ENCODE measurements at places on chromosomes 12 and 14.

DNA sequence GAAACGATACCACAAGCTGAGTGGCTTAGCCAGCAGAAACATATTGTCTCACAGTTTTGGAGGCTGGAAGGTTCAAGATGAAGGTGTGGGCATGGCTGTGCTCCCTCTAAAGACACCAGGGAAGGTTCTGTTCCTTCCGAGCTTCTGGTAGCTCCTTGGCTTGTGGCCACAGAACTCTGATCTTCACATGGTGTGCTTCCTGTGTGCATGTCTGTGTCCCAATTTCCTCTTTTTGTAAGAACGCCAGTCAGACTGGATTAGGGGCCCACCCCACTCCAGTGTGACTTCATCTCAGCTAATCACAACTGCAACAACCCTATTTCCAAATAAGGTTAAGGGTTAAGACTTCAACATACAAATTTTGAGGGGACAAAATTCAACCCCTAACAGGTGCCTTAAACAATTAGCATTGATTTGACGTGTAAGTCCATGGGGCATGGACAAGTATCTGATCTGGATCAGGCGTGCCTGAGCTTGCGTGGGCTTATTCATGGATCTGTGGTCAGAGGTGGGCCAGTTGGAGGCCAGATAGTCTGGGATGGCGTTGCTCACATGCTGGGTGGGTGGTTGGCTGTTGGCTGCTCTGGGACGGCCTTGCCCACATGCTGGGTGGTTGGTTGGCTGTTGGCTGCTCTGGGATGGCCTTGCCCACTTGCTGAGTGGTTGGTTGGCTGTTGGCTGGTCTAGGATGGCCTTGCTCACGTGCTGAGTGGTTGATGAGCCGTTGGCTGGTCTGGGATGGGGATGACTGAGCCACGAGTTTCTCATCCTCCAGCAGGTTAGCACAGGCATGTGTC, 88.5 kb downstream of the LGMN start:
- no peaks in the 10 kb centered on the region for H3K27me3 ChIP-seq
- peak overlapping the region; percentile 69 for H3K27ac ChIP-seq
- no peak overlapping the region for H3K4me3 ChIP-seq
- H3K4me1 ChIP-seq, result peaks cover 86% of the 10 kb centered on the region
- peak; percentile 46 for DNase-seq
- H3K36me3 ChIP-seq, result peaks cover 37% of the 10 kb centered on the region

GRCh38 chr14:79483477-79484388, 727.6 kb downstream of the DIO2 start:
- H3K27ac ChIP-seq, result no peak overlapping the region
- no peaks in the 10 kb centered on the region for H3K36me3 ChIP-seq
- H3K4me1 ChIP-seq, result no peaks in the 10 kb centered on the region
- no peak overlapping the region for H3K4me3 ChIP-seq
- DNase-seq, result no peak
- no peaks in the 10 kb centered on the region for H3K27me3 ChIP-seq

DNA sequence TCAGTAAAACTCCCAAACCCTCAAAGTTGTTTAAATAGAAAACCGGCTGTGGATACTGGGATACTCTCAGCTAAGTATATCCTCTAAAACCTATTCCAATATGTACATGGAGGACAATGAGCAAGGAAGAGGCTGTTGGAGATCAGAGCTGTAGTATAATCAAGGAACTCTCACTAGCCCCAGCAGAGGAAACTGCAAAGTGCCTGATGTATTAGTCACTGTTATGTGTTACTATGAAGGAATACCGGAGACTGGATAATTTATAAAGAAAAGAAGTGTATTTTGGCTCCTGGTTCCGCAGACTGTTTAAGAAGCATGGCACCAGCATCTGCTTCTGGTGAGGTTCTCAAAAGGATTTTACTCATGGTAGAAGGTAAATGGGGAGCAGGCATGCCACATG, 65.6 kb upstream of the RPL10L start:
- H3K27ac ChIP-seq, result no peak overlapping the region
- H3K36me3 ChIP-seq, result no peaks in the 10 kb centered on the region
- H3K4me1 ChIP-seq, result no peaks in the 10 kb centered on the region

GRCh38 chr12:56487448-56488040, 417 bp downstream of the GLS2 start:
- peaks cover 19% of the 10 kb centered on the region for H3K27me3 ChIP-seq
- peak; percentile 48 for DNase-seq
- H3K36me3 ChIP-seq, result peaks cover 3% of the 10 kb centered on the region
- peak overlapping the region; percentile 84 for H3K4me3 ChIP-seq

GRCh38 chr14:24895622-24896021, 154.3 kb downstream of the STXBP6 start:
- no peak for DNase-seq
- H3K4me1 ChIP-seq, result no peaks in the 10 kb centered on the region
- no peak overlapping the region for H3K4me3 ChIP-seq
- no peak overlapping the region for H3K27ac ChIP-seq

GRCh38 chr12:105451211-105451610, 120.7 kb downstream of the C12orf75 start:
- no peak for DNase-seq
- H3K4me1 ChIP-seq, result no peaks in the 10 kb centered on the region
- H3K27me3 ChIP-seq, result peaks cover 9% of the 10 kb centered on the region
- no peaks in the 10 kb centered on the region for H3K36me3 ChIP-seq
- H3K27ac ChIP-seq, result no peak overlapping the region
